ENCODE measurements at places on chromosomes 3 and 15. TPM values are rescaled to one million over a fixed set of nuclear protein-coding genes. Genes with fewer than 3 reads are reported as not detected.

The UBE2E2 gene
- polyA plus RNA-seq = 26.5 TPM

The IGSF10 gene
- polyA plus RNA-seq = 2.3 TPM

The ZPLD1 gene
- not detected for polyA plus RNA-seq

The CCR1 gene
- polyA plus RNA-seq = 5.1 TPM

The ZBTB47 gene
- polyA plus RNA-seq = 42.3 TPM

The CLDN18 gene
- polyA plus RNA-seq = 0.50 TPM

The ARGFX gene
- polyA plus RNA-seq = not detected

The XIRP1 gene
- 0.75 TPM for polyA plus RNA-seq

The KCNH8 gene
- not detected for polyA plus RNA-seq

The PTH1R gene
- 38.6 TPM for polyA plus RNA-seq

The LRRC2 gene
- polyA plus RNA-seq = 0.03 TPM

The EXD1 gene
- not detected for polyA plus RNA-seq

The CEMIP gene
- 0.10 TPM for polyA plus RNA-seq

The VGLL3 gene
- polyA plus RNA-seq = 10.8 TPM

The DYNLT2B gene
- polyA plus RNA-seq = 10.4 TPM

The GALNT15 gene
- polyA plus RNA-seq = 45.6 TPM

The SLC28A2 gene
- 2.0 TPM for polyA plus RNA-seq

Measured in aorta (tissue), 5 donors.